ENCODE measurements at places on chromosomes 16 and 17.

DNA sequence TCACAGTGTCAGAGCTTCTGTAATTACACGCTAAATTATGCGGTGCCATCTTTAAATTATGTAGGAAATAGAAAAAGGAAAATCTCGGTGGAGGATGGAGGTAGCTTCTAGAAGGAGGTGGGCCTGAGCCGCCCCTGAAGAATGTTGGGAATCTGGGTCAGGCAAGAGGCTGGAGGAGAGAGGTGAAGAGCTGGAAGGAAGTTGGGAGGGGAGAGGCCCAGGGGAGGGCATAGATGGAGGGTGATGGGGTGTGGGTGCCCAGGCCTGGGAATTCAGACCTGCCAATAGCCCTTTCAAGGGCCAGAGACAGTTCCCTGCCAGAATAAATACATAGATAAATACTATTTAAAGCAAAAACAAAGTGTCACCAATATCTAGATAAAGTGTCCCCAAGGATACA is 415.0 kb upstream of the HSBP1 start:
- no peak overlapping the region for H3K27ac ChIP-seq
- H3K27me3 ChIP-seq, result no peaks in the 10 kb centered on the region
- H3K36me3 ChIP-seq, result no peaks in the 10 kb centered on the region
- no peak overlapping the region for H3K4me3 ChIP-seq
- no peaks in the 10 kb centered on the region for H3K4me1 ChIP-seq

DNA sequence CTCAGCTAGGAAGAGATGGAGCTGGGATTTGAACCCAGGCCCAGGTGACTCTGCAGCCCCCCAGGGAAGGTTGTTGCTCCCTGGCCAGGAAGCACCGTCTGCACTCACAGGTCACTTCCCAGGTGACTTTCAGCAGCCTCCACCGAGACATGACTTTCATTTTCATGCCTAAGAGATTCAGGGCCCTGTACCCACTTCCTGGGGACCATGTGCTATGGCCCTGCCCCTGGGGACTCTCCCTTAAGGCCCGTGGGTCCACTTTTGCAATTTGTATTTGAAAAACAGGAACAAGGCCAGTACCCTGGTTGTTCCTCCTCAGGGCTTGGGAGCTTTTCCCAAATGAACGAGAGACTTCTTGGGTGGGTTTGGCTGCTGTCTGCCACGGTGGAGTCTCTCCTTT is 191.0 kb downstream of the IRF8 start:
- H3K27ac ChIP-seq, result no peak overlapping the region
- H3K4me1 ChIP-seq, result no peaks in the 10 kb centered on the region
- no peaks in the 10 kb centered on the region for H3K27me3 ChIP-seq
- DNase-seq, result no peak
- no peak overlapping the region for H3K4me3 ChIP-seq
- no peaks in the 10 kb centered on the region for H3K36me3 ChIP-seq

DNA sequence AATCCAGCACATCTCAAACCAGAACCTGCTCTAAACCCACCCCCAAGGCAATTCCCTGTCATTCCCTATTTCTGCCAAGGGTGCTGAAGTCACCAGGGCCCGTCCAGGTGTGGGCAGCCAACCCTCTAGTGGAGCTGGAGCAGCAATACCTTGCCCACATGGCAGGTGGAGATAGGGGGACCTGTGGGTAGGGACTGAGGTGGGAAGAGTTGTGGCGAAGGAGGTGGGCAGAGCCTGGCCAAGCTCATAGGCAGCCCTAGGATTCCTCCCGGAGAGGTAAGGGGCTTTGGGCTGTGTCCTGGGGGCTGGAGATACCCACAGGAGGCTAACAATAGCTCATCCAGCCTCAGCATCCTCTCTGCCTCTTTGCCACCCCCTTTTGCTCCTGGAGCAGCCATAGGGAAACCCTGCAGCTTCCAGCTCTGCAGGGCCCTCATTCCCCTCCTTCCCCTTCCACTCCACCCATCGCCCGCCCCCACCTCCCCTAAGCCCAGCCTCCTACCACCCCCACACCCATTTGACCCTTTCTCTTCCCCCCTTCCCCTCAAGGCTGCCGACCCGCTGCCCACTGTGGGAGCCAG is 30.4 kb upstream of the CRHR1 start:
- no peak for DNase-seq
- H3K36me3 ChIP-seq, result no peaks in the 10 kb centered on the region
- no peak overlapping the region for H3K27ac ChIP-seq
- peaks cover 9% of the 10 kb centered on the region for H3K27me3 ChIP-seq
- H3K4me3 ChIP-seq, result no peak overlapping the region
- no peaks in the 10 kb centered on the region for H3K4me1 ChIP-seq

GRCh38 chr16:28981517-28981916 is 3.3 kb upstream of the LAT start:
- no peaks in the 10 kb centered on the region for H3K27me3 ChIP-seq
- H3K4me1 ChIP-seq, result no peaks in the 10 kb centered on the region
